ENCODE measurements at places on chromosomes 3 and 15.

DNA sequence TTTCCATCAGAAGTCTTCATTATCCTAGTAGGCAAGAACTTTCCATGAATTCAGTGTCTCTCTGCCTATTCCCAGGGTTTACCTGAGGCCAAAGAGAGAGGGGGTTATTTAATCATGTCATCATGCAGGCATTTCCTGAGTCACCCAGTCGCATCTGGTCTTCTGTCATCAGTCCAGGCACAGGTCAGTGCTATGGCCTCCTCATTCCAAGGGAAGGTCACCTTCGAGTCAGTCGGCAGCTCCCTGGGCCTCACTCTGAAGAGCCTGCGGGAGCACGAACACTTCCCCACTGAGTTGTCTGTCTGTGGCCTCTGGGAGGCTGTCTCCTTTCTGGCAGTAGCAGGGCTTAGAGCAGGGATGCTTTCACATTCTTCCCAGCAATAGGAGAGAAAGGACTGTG is 26.2 kb upstream of the LRTM1 start:
- DNase-seq: peak; percentile 96

DNA sequence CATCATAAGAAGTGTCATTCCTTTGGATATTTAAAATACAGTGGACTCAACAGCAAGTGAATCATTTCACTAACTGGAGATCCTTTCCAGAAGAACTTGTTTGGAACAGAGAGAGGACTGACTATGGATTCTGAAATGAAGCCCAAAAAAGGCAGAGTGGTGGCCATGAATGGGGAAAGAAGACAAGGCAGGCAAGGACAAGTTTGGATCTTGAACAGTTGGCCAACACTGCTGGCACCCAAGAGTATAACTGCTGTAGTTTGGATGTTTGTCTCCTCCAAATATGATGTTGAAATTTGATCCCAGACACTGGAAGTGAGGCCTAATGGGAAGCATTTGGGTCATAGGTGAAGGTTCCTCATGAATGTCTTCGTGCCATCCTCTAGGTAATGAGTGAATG is 686.9 kb downstream of the GRM7 start:
- DNase-seq: no peak

- DNase-seq: peak; percentile 7
These were observed at the start of gene GCNT3 for GRCh38 chr15:59611276-59612260. Gene GCNT3 (plus strand): TSS chr15:59611783. CDS start chr15:59618239, 6,456 bp downstream.

GRCh38 chr3:52237657-52238172 is 1.2 kb downstream of the TWF2 start:
- DNase-seq: peak; percentile 93

DNA sequence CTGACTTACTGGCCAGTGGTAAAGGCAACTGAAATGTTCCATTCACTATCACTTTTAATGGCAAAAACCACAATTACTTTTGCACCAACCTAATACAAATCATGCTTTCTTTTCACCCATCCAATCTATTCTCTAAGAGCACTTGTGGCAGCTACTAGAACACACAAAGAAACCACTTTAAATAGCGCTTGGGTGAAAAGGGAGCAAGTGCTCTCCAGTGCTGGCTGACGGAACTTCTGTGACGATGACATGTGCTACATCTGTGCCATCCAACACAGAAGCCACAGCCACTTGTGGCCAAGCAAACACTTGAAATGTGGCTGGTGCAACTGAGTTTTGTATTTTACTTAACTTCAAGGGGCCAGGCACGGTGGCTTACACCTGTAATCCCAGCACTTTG is 18.9 kb downstream of the SH3BP5 start:
- DNase-seq: no peak

DNA sequence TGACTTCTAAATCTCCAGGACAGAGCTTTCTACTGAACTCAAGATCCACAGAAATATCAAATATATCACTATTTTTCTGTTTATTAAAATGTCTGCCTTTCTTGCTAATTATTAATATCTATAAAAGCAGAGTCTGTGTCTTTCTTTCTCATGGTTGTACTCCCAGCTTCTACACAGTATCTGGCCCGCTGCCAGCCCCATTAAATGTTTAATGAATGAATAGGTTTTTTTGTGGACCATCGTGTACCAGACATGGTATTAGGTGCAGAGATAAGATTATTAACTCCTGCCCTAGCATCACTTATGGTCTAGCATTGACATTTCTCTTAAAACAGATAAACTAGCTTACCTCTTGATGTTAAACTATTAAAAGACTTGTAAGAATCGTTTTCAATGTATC is 111.4 kb upstream of the RBMS3 start:
- no peak for DNase-seq

DNA sequence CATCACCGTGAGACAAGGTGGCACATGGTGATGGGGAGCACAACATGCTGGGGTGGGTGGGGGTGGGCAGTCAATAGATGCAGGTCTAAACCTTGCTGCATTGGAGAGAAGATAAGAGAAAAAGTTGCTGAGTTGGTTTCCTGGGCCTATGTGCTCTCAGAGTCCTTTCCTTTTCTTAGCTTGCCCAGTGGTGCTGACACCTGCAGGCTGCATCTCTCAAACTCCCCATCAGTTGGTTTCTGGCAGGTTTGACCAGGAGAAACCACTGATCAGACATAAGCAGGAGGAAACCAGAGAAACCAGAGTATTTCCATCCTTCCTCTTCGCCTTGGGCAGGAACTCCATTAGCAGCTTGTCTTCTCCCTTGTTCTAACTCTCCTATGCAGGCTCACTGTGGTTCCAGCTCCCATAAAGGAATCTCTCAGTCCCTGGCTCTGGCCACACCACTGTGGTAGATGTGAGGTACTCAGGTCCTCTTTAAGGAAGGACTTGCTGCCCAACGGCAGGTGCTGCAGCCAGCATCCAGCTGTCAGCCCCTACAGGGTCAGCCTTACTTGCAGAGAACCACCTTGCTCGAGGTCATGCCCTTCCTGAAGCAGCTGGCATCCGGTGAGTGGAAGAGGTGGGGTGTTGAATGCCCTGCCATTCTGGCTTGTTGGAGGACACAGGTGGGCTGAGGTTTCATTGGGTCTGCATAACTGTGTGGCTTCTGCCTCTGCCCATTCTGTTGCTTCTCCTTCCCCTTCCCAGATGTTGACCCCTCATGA is 172.3 kb upstream of the ANKRD28 start:
- DNase-seq: no peak

GRCh38 chr3:129413687-129414506 is 14.5 kb downstream of the EFCAB12 start:
- DNase-seq: peak; percentile 85
